ENCODE measurements at places on chromosomes 12 and 14.

DNA sequence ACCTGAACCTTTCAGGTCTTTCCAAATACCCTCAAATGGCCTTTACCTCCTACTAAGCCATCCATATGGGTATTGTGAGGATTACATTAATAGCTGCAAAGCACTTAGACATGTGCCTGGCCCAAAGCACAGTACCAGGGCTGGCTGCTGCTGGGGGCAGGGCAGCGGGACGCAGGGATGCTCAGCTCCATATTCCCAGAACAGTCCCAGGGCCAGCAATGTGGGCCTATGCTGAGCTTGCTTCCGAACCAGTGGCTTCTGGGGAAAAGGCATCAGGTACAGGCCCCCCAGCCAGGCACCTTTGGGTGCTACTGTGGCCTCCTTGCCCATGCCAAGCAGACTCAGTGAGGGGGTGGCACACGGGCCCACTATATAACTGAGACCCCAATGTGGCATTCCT, 10.4 kb downstream of the ACTN1 start:
- no peak for DNase-seq

DNA sequence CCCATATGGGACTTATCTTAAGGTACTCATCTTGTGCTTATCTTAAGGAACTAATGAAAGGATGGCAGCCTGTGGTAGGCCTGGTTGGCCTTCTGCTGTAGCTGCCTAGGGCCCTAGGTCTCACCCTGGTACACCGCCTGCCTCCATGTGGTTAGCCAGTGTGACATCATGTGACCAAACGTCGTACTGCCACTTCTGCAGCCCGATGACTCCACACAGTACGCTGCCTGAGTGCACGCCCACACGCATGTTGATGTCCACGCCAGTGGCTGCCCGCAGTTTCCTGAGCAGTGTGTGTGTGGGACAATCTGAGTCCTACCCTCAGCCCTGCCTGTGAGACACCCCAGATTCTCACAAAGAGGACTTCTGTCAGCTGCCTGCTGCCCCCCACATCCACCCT, 5.1 kb downstream of the ADCY4 start:
- DNase-seq = no peak

DNA sequence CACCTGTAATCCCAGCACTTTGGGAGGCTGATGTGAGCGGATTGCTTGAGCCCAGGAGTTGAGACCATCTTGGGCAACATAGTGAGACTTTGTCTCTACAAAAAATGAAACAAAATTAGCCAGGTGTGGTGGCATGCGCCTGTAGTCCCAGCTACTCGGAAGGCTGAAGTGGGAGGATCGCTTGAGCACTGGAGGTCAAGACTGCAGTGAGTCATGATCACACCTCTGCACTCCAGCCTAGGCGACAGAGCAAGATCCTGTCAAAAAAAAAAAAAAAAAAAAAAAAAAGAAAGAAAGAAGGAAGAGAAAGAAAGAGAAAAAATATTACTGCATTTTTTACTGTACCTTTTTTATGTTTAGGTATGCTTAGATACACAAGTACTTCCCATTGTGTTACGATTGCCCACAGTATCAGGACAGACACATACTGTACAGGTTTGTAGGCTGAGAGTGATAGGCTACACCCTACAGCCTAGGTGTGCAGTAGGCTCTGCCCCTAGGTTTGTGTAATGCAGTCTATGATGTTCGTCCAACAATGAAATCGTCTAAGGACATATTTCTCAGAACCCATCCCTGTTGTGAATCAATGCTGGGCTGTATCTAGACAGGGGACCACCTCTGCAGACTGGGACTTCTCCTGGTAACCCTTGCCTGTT, 160.4 kb upstream of the PWP1 start:
- DNase-seq = no peak

GRCh38 chr14:36524874-36525745, 5.1 kb upstream of the NKX2-1 start:
- DNase-seq = peak; percentile 46

- DNase-seq = peak; percentile 14
Observed at GRCh38 chr14:88305528-88306322, 17.3 kb downstream of the KCNK10 start.

GRCh38 chr12:5745251-5745888, 199.7 kb downstream of the ANO2 start:
- DNase-seq = peak; percentile 63

Data from astrocyte of the hippocampus (primary cell).